ENCODE measurements at places on chromosomes 5 and 9.

GRCh38 chr5:14672082-14672481, 7.6 kb downstream of the OTULIN start:
- no peak for DNase-seq

DNA sequence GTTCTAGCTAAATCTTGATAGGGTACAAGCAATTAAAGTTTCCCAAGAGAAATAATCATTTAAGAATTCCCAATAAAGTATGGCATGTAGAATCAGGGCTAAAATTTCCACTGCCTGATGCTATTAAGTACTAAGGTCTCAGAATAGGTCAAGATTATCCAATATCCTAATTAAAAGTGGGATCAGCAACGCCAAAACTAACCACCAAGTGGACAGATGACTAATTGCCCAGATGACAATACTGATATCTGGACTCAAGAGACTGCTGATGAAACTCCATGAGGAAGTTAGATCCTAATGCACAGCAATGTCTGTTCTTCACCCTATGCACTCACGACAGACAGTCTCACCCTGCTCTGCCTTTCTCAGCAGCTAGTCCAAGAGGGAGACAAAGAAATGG, 14.3 kb downstream of the DEPDC1B start:
- no peak for DNase-seq

GRCh38 chr9:133263557-133263956, 11.4 kb downstream of the ABO start:
- no peak for DNase-seq

GRCh38 chr5:6676702-6677101, 36.5 kb upstream of the TENT4A start:
- DNase-seq = no peak

GRCh38 chr5:30849931-30850710, 343.4 kb upstream of the CDH6 start:
- no peak for DNase-seq

DNA sequence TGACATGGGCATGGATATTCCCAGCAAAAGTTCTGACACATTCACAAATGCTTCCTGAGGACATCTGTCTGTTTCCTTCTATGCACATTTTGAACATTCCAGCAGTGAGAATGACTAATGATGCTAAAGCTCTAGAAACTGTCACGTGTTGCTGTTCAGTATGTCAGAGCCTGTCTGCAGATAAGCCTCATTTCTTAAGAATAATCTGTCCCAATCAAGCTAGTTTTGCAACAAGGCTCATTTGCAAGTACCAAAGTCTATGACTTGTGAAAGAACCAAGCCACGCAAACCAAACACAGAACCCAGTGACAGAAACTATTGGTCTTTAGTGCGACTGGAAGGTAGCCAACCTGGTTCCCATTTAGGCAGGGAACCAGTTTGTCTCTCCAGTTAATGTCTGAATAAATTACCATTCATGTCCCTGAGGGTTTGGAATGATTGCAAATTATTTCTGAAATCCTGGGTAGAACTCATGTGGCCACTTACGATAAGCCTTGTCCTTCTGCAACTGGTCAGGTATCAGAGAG, 178.5 kb downstream of the C9orf152 start:
- DNase-seq = peak; percentile 14

GRCh38 chr5:127919006-127919796, 164.4 kb upstream of the SLC12A2 start:
- no peak for DNase-seq

DNA sequence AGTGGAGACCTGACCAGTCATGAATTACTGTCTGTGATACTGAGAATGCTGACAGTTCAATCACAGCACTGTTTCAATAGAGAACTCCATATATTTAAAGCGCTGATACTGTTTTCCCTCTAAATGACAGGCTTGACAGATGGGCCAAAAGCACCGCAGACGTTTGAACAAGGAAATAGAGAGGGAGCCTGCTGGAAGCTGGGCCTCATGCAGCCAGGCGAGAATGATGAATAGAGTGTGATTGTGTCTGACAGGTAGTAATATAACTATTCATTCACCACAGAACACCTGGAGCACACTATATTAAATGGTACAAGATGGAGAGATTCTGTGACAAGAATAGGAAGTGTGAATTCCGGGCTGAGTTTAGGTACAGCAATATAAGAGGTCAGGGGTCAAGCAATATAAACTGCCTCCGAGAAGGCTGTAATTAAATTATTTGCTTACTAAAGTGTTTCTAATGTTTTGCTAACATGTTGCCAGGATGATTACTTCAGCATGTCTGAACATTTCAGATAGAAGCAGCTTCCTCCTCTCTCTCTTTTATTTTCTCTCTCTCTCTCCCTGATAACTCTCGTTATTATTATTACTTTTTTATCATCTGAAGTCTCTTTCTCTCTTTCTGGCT, 297.7 kb downstream of the CSNK1G3 start:
- no peak for DNase-seq

All from putamen (tissue), 1 donor.